ENCODE measurements at places on chromosomes 3 and 15.

- no peak for DNase-seq
Measured at GRCh38 chr15:59424616-59425015, 13.4 kb upstream of the FAM81A start.

DNA sequence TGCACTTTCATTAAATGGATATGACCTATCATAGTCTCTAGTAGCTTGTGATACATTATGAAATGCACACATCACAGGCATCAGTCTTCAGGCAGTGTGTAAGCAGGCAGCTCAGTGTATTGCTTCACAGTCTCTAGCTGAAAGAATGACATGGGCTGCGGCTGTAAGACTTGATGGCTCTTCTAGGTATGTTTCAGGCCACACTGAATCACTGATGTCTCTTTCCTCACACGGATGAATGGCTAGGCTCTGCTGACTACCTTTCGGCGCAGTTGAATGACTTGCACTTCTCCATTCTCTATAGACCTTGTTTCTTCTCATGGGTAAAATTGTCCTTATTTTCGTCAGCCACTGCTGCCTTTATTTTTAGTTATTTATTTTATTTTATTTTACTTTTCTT, 15.4 kb downstream of the APH1B start:
- no peak for DNase-seq

DNA sequence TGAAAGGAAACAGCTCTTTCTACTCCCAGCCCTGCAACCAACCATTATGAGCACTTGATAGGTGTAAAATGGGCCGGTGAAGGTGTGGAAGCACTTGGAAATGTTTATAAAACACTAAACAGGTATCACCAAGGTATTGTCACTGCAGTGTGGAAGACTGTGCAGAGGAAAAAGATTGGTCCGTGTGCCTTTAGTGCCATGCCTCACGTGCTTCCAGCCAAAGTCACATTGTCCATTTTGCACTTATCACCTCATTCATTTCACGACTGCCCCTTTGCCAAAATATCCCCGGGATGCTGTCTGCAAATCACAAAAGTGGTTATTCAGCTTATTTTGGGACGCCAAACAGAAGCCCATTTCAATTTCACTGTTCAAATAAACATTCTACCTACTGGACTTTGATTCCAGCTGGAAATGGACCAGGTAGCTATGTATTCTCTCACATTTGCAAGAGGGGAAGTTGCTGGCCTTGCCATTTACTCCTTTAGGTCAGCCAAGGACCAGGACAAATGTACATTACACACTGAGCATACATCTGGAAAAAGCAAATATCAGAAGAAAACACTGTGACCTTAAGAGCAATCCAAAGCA, 58.4 kb downstream of the ARRDC4 start:
- no peak for DNase-seq

- DNase-seq, result no peak
Measured at GRCh38 chr3:108394563-108394962, 98.2 kb downstream of the HHLA2 start.

DNA sequence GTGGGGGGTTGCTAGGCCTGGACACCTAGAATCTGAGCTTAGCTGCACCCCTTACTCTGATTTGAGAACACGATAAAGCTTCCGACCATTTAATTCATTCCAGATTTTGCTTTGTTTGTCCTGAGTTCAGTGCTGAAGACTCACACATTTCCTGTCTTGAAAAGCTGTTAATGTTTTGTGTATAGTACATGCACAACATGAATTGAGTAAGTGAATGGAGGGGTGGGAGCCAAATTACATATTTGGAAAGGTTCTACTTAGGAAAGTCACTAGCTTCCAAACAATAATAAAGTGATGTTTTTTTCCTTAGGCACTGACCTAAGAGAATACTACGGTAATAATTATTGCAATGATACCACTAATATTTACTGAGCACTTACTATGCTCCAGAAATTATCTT, 955.2 kb upstream of the NR2F2 start:
- DNase-seq, result no peak

- DNase-seq, result no peak
Measured at GRCh38 chr3:156413293-156413892, 141.5 kb downstream of the SSR3 start.

- no peak for DNase-seq
Measured at GRCh38 chr15:93252780-93253179, 163.8 kb upstream of the RGMA start.

DNA sequence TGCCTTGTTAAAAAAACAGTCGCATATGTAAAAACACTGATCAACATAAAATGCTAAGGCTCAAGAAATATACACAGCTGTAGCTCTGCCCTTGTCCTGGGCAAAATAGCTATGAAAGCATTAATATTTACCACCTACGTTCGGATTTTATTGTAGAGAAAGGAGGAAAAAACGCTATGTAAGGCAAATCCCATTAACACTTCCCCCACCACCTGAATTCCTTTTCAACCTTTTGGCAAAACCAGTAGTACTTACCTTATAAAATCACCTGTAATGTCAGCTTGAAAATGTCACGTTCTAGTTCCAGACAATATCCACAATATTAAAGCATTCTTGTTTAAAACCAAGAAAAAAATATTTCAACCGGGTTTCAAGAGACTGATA, 3.6 kb downstream of the TRA2B start:
- no peak for DNase-seq

DNA sequence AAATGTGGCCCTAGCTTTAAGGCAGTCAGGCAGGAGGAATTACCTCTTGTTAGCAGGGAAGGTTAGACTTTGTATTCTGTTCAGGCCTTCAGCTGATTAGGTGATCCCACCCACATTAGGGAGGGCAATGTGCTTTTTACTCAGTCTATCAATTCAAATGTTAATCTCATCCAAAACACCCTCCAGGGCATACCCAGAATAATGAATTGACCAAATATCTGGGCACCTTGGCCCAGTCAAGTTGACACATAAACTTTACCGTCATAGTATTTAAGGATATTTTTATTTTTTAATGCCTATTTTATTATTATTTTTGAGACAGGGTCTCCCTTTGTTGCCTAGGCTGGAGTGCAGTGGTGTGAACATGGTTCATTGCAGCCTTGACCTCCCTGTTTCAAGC, 146.1 kb downstream of the PTPRG start:
- no peak for DNase-seq

Measured in activated T-helper 2 cell treated with anti-CD3 and anti-CD28 coated beads, Interferon-gamma antibody, Interleukin-2, Interleukin-4, amounts not matched to agents 10 μg/mL and 5 μg/mL and 100 μg/mL, durations not matched to agents 14 hours and 24 hours and 36 hours (primary cell).